ENCODE measurements at places on chromosomes 1 and 21.

- no peak for DNase-seq
These were observed 157.3 kb downstream of the CLIC6 start for GRCh38 chr21:34825948-34826548.

DNA sequence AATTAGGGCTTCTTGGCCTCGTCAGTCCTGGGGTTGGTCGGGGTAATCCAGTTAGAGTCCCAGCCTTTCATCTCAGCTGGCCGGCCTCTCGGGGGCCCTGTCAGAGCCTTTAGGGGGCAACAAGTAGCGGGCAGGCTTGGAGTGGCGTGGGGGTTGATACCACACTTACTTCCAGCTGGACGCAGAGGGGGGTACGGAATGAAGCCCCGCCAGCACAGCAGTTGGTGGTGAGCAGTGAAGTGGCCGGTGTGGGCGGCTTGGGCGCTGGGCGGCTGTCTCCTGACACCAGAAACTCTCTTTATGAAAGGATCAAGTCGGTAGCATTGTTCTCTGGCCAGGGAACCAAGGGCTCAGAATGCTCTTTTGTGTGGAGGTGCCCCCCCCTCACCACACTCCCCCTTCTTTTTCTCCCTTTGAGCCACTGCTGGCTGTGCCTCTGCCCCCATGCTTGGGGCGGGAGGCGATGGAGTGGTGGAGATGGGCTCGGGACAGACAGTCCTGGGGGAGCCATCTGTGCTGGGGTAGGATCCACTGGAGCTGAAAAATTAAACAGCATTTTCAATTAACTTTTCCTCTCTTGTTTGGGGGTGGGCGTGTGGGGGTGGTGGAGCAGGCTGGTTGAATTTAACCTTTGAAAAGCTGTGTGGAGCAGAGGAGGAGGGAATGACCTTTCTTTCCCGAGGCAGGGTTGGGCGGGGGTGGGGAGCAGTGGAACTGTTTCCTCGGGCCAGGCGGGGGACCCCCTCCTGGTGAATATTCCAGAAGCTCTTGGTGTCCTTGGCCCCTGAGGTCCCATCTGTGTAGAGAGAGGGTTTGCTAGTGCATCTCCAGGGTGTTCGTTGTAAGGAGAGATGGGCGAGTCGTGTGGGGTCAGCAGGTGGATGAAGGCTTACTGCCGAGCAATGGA, 102.7 kb downstream of the RNF220 start:
- DNase-seq: no peak

DNA sequence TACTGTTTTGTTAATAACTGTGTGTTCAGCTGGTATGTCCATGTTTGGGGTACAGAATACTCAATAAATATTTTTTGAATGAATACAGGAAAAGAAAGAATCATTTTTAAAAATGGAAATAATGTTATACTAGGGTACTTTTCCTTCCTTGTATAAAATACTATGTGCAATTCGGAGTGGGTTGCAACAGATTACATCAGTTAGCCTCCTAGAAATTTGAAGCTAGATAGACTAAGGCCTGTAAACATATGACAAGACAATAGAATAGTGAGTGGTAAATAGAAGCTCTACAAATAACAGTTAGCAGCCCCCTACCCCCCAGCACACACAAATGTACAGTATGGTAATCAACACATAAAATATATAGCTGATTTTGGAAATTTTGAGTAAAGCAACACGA, 195.9 kb downstream of the KCNT2 start:
- no peak for DNase-seq

GRCh38 chr1:89035080-89035479, 12.4 kb upstream of the GBP3 start:
- no peak for DNase-seq

DNA sequence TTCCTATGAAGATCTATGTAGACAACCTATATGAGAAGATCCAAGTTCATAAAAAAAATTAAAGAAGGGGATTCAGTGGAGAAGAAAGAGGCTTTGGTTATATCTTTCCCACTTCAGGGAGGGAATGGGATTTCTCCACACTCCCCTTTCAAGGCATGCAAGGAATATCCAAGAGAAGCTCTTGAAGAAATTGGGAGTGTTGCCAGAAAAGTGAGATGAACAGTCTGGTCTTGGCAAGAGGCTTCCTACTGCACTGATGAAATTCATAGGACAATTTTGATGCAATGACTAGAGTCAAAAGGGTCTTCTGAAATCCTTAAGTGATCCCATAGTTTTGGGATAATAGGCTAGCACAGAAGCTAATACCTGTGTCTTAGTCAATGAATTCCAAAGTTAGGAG, 153.0 kb downstream of the KCTD3 start:
- no peak for DNase-seq

DNA sequence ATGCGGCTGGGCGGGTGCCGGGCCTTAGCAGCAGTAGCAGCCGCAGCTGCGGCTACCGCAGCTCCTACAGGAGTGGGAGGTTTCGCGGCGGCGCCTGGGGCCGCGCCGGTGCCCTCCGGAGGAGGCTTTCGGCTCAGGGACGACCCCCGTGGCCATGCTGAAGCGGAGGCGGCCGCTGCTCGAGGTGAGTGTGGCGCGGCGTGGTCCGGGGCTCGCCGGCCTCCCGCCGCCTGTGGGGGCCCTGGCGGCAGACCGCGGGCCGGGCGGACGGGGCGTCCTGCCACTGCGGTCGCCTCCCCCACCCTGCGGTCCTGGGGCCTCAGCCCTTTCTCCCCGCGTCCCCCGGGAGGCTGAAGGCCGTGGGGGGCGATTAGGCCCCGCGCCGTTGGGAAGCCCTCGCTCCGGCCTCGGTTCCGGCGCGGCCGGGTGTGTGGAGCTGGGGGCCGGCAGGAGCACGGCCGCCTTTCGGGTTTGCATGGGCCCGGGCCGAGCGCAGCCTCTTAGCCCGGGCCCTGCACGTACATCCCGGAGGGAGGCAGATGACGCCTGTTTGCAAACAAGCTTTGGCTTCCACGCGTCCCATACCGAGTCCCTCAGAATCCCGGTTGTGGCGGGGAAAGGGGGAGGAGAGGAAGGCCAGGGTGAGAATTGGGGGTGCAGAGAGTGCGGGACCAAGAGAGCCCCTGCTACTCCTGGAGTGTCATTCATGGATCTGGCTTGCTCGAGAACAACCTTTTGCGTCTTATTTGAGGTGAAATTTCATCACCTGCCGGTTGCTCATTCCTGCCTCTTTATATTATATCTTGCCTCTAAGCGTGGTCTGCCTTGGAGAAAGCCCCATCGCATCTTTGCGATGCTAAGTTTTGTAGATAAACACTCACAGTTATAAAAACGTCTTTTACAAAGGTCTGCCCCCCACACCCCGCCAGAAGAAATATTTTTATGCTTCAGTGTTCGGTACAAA, 613 bp downstream of the ZFYVE9 start:
- DNase-seq: peak; percentile 77

GRCh38 chr1:50976111-50976889, 6.3 kb downstream of the CDKN2C start:
- no peak for DNase-seq

DNA sequence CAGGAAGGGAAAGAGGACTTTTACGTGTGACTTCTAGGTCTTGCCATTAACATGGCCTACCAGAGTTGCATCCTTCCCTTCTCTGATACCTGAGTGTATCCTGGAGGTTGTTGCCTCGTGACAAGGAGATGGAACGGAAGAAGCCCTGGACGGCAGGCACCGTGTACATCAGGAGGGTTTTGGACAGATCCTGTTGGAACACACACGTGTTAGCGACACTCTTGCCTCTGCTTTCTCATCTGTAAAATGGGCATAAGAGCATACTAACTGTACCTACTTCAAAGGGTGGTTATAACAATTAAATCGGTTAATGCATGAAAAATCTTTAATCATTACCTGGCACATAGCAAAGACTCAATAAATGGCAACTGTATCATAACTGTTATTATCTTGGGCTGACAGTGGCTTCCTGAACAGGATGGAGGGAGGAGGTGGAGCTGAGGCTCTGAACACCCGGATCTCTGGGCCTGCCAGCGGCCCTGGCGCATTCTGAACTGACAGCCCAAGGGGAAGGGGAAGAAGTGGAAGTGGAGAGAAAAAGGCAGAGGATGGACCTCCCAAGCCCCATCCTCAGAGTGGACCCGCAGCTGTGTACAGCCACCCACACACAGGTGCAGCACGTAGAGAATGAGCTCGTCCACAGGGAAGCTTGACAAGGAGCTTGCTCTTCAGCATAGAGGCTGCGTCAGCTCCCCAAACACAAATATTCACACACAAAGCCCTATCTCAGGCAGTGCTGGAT, 30.2 kb upstream of the EXOSC10 start:
- no peak for DNase-seq

DNA sequence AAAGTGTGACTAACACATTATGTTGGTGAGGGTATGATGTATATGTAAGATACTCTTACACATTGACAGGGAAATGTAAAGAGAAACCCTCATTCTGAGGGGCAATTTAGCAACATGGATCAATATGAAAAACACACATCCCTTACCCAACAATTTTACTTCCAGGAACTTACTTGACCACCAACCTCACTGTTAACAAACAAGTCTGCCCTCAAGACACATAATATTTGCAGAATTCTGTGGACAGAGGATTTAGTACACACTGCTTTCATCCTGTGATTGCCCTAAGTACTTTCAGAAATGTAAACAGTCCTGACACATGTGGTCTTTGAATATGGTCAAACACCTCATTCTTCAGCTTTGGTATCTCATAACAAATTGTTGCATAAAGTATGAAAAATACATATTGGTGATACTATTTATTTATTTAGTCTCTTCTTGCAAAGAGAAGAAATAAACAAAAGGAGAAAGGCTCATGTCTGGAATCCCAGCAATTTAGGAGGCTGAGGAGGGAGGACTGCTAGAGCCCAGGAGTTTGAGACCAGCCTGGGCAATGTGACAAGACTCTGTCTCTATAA, 6.9 kb downstream of the USP48 start:
- no peak for DNase-seq

DNA sequence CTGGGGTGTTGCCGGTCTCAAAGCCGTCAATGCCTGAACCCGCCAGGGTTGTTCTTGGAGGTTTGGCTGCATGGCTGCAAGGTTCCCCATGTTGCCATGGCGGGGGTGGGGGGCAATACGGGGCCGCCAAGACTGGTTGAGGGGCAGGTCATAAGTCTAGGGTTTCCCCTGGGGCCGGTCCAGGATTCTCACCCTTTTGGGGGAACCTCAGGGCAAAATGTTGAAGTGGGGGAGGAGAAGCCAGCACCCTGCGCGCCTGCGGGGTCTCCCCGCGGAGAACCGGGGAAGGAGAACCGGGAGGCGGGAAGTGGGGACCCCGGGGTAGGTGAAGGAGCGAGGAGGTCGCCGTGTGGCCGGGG, 401 bp upstream of the ARHGEF10L start:
- no peak for DNase-seq

DNA sequence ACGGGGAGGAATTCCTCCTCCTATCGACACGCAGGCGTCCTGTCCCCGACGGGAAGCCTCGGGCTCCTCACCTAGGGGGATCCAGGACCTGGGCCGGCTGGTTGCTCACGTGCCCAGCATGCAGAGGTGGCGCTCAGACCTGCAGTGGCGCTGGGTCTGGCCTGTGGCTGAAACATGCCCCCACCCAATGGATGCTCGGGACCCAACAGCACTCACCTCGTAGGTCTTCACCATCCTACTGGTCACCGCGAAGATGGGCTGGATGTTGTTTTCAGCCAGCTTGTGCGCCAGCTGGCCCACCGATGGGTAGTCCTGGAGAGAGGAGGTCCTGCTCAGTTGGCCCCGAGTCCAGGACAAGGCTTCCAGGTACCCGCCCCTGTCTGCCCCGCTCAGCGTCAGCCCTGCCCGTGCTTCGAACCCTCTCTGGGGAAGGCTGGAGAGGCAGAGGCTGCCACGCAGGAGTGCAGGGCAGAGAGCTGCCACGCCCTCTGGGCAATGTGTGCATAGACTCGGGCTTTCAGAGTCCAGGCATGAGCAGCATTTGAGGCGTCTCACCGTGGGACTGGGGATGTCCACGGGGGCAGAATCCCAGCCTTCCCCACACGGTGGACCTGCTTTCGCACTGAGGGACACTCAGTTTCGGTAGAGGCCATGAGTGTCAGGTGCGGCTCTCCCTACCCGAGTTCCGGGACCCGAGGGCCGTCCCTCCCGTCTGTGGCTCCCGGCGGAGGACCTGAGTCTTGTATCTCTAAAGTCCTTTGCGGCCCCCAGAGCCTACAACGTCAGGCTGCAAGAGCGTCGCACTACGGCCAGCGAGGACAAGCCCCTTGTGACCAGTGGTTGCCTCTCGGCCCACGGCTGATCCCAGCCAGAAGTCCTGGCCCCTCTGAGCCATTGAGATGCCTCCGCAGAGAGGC, 21.6 kb downstream of the ITGB2 start:
- DNase-seq: no peak

DNA sequence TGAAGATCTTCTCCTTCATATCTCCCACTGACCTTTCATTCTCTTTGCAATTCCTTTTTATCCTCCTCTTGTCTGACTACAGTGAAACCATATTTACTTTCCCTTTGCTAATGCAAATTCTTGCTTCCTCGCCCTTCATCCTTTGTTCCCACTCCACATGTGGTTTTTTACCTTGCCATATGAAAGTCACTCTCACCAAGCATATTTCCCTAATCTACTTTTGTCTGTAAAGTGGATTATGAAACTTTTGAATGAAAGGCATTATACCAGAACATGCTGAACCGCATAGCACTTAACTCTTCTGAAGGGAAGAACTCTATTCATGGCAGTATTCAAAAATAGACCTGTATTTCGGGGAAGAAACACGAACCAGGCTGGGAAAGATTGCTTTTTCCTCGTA, 8.0 kb upstream of the TMPRSS15 start:
- no peak for DNase-seq

- no peak for DNase-seq
These were observed 784.4 kb upstream of the ADGRL4 start for GRCh38 chr1:79790950-79791349.
